ENCODE measurements at places on chromosomes 1 and 21. TPM values are rescaled to one million over a fixed set of nuclear protein-coding genes. Genes with fewer than 3 reads are reported as not detected.

Gene TAL1
- not detected for total RNA-seq

Gene EDARADD
- total RNA-seq: 8.5 TPM

Gene CCDC17
- total RNA-seq: 8.3 TPM

DNA sequence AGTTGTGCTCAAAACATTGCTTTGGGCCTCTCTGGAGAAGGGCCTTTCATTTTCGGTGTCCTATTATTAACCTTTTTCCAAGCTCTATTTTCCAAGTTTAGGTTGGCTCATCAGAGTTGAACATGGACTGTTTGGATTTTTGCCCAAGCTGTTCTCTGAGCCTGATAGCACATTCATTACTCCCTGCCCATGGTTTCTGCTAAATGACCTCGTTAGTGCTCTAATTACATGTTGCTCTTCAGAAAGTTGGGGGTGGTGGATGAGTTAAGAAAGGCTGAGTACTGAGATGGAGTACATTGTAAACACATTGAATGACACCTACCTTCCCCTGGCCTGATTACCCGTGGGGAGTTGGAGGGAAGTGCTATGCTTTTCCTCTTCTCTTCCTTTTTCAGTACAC lies 38.9 kb downstream of the LMO4 start:
- no peaks in the 10 kb centered on the region for H3K27me3 ChIP-seq
- no peak overlapping the region for H3K4me3 ChIP-seq
- H3K36me3 ChIP-seq: no peaks in the 10 kb centered on the region
- no peak overlapping the region for H3K27ac ChIP-seq
- no peaks in the 10 kb centered on the region for H3K4me1 ChIP-seq

- no peaks in the 10 kb centered on the region for H3K27me3 ChIP-seq
- H3K4me1 ChIP-seq: no peaks in the 10 kb centered on the region
- no peak overlapping the region for H3K27ac ChIP-seq
- DNase-seq: peak; percentile 8
- H3K4me3 ChIP-seq: no peak overlapping the region
Observed at GRCh38 chr1:67274623-67275325, 32.9 kb upstream of the IL12RB2 start.

DNA sequence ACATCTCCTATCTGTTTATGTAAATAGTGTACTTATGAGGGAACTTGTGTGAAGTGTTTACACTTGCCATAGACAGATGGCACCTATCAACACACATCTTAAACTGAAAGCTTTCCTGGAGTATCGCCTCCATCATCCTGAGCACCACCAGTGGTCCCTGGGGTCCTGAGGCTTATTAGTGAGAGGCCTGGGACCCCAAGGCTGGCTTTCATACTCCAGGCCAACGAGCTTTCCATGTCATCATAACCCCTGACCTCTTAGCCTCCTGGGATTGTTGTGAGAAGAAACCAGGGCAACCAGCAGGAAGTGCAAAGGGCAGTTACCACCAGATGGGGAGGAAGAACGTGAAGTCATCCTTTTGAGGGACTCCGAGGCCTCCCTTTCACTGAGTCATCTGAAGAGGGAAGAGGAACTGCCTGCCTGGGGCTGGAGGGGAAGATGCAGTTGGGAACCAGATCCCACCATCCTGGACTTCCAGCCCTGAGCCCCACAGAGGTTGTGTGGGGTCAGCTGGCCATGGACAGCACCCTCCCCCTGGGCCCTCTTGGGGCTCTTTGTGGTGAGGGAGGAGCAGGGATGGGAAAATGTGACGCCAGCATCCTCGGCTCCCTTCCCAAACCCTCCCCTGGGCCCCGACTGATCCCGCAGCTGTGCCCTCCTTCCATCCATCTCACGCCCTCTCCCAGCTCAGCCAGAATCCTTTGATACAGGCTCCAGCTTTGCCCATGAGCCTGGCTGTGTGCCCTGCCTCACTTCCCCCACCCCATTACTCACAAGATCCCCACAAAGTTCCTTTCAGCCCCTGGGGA lies 5.8 kb downstream of the INKA2 start:
- no peak for DNase-seq
- no peak overlapping the region for H3K27ac ChIP-seq
- peaks cover 10% of the 10 kb centered on the region for H3K4me1 ChIP-seq
- no peak overlapping the region for H3K4me3 ChIP-seq
- H3K27me3 ChIP-seq: peaks cover 10% of the 10 kb centered on the region

DNA sequence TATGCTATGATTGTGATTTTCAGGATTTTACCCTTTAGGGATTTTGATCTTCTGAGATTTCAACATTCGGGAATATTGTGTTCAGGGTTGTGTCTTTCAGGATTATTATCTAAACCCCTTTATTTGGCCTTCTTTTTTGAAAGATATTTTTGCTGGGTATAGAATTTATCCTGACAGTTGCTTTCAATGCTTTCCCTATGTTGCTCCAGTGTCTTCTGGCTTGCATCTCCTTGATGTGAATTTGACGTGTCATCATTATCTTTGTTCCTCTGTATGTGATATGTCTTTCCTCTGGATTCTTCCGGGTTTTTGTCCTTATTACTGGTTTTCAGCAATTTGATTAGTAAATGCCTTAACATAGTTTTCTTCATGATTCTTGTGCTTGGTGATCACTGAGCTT lies 25.9 kb upstream of the RIPK4 start:
- H3K4me1 ChIP-seq: no peaks in the 10 kb centered on the region
- no peak overlapping the region for H3K27ac ChIP-seq
- H3K27me3 ChIP-seq: no peaks in the 10 kb centered on the region

DNA sequence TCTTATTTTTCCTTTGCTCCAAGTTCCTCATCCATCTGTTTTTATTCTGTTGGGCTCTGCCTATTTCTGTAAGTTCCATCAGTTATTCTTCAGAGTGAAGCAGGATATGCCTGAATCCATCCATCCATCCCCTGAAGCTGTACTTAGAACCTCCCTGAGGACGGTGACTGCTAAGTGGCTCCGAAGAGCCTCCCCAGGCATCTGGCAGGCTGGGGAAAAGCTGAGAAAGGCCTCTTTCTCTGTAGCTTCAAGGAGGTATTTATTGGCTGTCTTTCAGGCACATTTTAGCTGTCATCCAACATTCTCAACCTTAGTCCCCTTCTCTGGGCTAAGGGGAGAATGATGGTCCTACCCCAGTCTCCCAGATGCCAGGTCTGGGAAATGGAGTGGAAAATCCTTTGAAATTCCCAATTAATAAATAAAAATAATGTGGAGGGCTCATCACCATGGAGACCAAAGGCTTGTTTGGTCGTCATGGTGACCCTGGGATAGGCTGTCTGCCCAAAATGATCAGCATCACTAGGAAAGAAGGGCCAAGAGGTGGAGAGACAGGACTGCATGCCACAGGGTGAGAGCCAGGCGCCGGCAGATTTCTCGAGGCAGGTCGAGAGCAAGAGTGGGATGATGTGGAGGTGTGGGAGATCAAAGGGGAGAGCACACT lies 82.0 kb downstream of the UBIAD1 start:
- H3K36me3 ChIP-seq: no peaks in the 10 kb centered on the region
- H3K4me3 ChIP-seq: no peak overlapping the region
- H3K27ac ChIP-seq: no peak overlapping the region

Gene AIRE
- not detected for total RNA-seq

- H3K36me3 ChIP-seq: no peaks in the 10 kb centered on the region
- no peak for DNase-seq
- H3K27ac ChIP-seq: no peak overlapping the region
- H3K4me1 ChIP-seq: no peaks in the 10 kb centered on the region
Observed at GRCh38 chr1:87864676-87865075, 536.0 kb downstream of the LMO4 start.

Gene KCNJ10
- not detected for total RNA-seq

Gene AADACL3
- total RNA-seq: not detected

Gene KRTAP7-1
- not detected for total RNA-seq

- DNase-seq: no peak
- H3K4me3 ChIP-seq: no peak overlapping the region
- no peaks in the 10 kb centered on the region for H3K4me1 ChIP-seq
- no peaks in the 10 kb centered on the region for H3K36me3 ChIP-seq
- no peak overlapping the region for H3K27ac ChIP-seq
Observed at GRCh38 chr1:87826681-87827251, 498.1 kb downstream of the LMO4 start.

Gene RIIAD1
- not detected for total RNA-seq

Gene OLFML3
- 0.42 TPM for total RNA-seq

DNA sequence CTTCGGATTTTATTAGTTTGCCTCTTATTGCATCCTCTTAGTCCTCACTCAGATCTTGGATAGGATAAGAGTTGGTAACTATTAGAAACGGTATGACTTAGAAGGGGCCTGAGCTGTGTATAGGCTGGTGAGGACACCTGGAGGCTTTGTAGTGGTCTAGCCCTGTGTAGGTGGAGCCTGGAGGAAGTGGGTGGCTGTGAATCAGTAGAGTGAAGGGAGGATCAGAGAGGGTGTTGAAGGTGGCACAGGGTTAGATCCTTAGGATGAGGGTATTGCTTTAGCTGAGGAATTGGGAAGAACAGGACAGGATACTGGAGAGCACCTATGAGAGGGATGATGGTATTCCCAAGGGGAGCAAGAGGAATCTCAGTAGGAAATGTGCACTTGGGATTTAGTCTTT lies 5.7 kb downstream of the VANGL1 start:
- no peak for DNase-seq
- no peak overlapping the region for H3K27ac ChIP-seq
- no peaks in the 10 kb centered on the region for H3K36me3 ChIP-seq
- H3K4me1 ChIP-seq: peaks cover 43% of the 10 kb centered on the region
- no peak overlapping the region for H3K4me3 ChIP-seq

DNA sequence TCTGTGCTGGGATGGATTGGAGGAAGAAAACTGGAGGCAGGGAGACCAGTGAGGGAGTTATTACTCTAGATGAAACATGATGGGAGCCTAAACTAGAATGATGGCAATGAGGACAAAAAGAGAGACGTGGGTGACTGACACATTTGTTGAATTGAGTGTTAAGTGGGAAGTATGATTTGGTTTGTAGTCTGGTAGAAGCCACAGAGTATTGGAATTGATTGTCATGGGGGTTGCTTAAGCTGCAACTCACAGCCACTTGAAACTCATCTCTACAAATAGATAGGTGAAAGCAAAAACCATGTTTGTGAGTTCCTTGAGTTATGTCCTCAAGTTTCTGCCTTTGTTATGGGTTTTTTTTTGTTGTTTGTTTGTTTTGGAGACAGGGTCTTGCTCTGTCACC lies 28.4 kb downstream of the FABP3 start:
- H3K27me3 ChIP-seq: no peaks in the 10 kb centered on the region
- no peak overlapping the region for H3K27ac ChIP-seq
- DNase-seq: no peak

GRCh38 chr1:157007306-157007705 lies 38.2 kb downstream of the ARHGEF11 start:
- no peak for DNase-seq
- no peak overlapping the region for H3K27ac ChIP-seq
- no peaks in the 10 kb centered on the region for H3K4me1 ChIP-seq
- no peak overlapping the region for H3K4me3 ChIP-seq
- no peaks in the 10 kb centered on the region for H3K36me3 ChIP-seq
- no peaks in the 10 kb centered on the region for H3K27me3 ChIP-seq

DNA sequence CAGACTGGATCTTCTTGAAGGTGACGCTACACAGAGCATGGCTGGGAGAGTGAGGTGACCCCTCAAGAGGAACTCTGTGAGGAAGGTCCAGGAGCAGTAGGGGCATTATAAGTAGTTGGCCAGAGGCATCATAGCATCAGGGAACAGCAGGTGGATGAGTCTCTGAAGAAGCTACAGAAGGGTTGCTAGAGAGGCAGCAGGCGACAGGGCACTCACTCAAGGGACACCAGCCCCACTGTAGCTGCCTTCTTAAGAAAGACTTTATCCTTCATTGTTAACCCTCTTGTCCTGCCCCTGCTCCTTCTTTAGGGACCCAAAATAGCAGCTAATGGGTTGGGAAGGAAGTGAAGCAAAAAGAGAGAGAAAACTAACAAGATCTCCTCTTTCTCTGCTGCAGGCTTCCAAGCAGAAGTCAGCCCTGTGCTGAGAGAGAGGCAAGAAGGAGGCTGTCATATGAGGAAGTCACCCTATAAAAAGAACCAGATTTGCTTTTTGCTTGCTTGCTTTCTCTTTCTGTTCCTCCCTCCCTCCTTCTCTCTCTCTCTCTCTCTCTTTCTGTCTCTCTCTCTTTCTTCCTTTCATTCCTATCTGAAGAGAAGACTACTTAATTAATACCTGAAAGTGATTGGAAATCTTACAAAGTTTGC lies 7.7 kb upstream of the CD5L start:
- H3K36me3 ChIP-seq: no peaks in the 10 kb centered on the region
- no peak overlapping the region for H3K4me3 ChIP-seq
- H3K27me3 ChIP-seq: no peaks in the 10 kb centered on the region
- no peak for DNase-seq
- no peaks in the 10 kb centered on the region for H3K4me1 ChIP-seq
- H3K27ac ChIP-seq: no peak overlapping the region

Gene CDK18
- 1.3 TPM for total RNA-seq

DNA sequence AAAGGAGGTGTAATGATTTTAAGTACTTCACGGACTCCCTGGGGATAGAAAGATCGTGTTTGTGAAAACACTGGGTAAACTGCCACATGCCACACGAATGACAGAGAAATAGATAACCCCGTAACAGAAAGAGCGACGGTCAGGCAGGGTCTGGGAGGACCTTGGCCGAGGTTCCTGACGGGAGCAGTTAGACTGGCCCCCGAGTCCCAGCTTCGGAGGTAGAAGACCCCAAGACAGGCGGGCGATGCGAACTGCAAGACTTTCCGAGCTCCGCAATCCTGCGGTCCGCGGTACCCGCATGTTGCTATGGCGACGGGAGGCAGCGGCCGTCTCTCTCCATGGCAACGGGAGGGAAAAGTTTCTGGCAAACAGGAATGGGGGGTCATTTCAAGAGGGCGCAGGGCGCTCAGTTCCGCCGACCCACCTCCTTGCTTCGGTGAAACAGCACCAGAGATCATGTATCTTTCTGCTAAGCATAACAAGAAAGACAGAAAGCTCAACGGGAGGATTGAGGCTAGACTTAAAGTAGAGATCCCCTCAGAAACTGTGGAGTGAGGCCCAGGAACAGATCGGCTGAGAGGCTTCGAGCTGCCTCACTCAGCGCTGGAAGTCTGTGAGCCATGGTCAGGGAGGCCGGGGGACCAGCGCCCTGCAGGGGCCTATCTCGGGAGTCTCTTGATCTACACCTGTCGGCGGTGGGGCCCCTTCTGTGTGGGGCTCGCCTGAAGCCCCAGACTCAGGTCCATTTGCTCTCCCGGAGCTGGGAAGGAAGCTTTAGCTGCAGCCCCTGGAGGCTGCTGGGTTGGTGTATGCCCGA lies 685 bp upstream of the SYT6 start:
- H3K27ac ChIP-seq: no peak overlapping the region
- peaks cover 23% of the 10 kb centered on the region for H3K4me1 ChIP-seq
- no peaks in the 10 kb centered on the region for H3K36me3 ChIP-seq
- H3K4me3 ChIP-seq: peak overlapping the region; percentile 14
- H3K27me3 ChIP-seq: peaks cover 40% of the 10 kb centered on the region
- no peak for DNase-seq

Gene GPR161
- not detected for total RNA-seq

DNA sequence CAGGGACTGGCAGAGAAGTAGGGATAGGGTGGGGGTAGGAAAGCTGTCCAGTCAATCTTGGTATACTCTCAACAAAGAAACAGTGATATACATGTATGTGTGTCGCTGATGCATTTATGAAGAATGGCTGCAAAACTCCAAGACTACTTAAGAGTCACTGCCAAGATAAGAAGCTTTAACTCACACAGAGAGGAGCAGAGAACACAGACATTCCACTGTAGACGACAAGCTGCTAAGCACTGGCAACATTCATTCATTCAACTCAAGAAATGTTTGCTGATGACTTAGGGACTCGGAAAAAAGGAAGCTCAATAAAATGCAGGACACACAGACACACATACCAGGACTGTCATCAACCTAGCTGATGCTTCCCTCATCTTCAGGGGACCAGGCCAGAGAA lies 5.5 kb downstream of the CTNNBIP1 start:
- H3K4me3 ChIP-seq: no peak overlapping the region
- no peak for DNase-seq
- no peaks in the 10 kb centered on the region for H3K36me3 ChIP-seq
- H3K4me1 ChIP-seq: peaks cover 10% of the 10 kb centered on the region
- no peaks in the 10 kb centered on the region for H3K27me3 ChIP-seq

Data from CD4-positive, alpha-beta memory T cell (primary cell).